ENCODE measurements at places on chromosomes 4 and X. TPM values are rescaled to one million over a fixed set of nuclear protein-coding genes. Genes with fewer than 3 reads are reported as not detected.

The SRPX2 gene
- 9.7 TPM for total RNA-seq

The CT45A3 gene
- total RNA-seq, result not detected

DNA sequence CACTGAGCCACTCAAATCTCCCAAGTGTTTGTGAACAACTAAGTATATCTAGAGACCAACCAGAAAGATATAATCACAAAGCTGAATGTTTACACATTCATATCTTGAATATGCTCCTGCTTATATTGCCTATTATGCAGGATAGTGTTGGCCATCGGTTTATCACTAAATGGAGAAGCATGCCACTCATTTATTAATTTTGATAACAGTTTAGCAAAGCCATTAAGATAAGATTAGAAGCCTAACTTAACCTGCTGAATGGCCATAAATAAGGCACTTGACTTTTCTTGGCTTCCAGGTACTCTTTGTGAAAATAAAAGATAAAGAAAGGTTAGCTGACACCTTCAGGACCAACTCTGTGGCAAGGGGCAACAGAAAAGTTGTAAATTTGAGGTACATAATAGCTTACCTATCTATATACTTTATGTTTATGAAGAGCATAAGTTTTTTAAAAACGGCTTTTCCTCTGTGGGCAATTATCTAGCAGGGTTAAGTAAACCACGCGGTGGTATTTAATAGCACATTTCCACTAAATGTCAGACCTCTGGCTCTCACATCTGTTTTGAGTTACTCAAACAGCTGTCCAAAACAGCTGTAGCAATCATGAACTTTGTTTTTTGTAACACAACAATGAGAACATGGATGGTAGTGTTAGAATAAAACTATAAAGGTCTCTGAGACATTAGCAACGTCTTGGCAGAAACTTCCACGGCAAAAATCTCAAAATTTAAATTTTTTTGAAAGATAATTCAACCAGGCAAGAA is 58.8 kb upstream of the FTHL17 start:
- DNase-seq, result no peak

DNA sequence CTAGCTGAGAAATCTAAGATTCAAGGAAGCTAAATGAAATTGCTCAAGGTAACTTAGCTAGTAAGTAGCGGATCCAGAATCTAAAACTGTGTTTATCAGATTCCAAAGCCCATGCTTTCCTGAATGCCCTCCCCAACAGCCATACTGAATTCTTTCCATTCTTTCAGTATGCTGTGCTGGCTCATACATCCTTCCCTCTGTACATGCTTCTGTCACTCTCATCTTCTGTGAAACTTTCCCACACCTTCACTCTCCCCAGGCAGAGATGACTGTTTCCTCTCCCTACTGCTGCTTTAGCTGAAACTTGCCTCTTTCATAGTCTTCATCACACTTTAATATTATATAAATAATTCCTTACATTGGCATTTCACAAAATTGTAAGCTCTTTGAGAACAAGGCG is 39.3 kb upstream of the SMARCAD1 start:
- no peak for DNase-seq

DNA sequence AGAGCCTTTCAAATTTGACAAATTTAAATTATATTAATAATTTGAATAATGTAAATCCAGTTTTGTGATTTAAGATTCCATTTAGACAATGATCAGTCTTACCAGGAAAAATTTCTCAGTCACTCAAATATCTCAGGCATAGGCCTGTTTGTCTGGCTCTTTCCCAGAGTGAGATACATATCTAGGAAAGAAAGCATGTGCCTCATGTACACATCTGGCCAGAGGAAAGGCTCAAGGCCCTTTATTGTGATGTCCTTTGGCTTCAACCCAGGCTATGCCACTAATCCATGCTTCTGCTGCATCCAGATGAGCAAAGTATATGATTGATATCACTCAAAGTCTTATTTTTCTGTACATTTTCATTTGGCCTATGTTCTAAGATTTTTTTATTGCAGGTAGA is 473.3 kb upstream of the ADGRL3 start:
- DNase-seq, result no peak

GRCh38 chr4:109435635-109436034 is 2.0 kb downstream of the SEC24B start:
- DNase-seq, result no peak

DNA sequence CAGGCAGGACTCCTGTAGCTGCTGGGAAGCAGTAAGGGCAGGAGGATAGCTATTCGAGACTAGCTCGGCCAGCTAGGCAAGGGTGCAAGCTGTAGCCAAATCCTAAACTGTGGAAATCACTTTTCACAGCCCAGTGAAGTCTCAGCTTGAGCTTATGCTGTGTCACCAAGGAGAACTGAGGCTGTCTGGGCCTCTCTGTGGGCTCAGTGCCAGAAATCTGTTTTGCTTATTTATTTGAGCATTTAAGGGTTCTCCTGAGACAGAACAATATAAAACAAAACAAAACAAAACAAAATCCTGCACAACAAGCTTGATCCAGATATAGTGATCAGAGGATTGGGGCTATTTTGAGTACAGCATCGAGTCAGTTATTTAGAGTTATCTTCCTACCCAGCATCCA is 97.5 kb downstream of the FANCB start:
- no peak for DNase-seq

DNA sequence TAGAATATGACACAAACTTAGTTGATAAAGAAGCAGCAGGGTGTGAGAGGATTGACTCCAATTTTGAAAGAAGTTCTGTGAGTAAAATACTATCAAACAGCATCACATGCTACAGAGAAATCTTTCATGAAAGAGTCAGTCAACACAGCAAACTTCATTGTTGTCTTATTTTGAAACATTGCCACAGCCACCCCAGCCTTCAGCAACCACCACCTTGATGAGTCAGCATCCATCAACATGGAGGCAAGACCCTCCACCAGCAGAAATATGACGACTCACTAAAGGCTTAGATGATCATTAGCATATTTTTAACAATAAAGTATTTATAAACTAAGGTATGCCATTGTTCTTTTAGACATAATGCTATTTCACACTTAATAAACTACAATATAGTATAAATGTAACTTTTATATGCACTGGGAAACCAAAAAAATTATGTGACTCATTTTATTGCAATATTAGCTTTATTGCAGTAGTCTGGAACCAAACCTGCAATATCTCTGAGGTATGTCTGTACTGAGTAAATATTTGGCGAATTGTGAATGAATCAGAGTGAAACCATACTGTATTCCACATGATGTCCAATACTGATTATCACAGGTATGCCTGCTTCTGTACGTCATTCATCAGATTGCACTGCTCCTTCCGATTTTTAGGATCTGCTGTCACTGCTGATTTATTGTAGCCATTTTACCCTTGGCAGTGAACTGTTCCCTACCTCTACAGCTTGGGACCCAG is 11.6 kb downstream of the FRMPD4 start:
- DNase-seq, result no peak

DNA sequence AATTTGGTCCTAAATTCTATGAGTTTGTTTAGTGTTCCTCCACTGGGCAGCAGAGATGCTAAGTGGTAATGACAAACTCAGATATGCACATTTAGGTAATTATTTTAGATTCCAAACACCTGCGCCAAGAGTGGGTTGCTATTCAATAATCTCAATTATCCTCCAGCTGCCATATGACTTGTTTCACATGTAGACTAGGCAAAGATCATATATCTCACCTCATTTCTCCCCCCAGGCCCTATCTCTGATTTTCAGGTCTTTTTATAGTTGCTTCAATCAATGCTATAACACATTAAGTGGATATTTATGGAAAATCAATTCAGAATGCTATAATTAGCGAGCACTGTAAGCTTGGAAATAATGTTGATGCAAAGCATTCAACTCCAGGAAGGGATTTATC is 217.6 kb downstream of the KCTD8 start:
- DNase-seq, result no peak
